ENCODE measurements at places on chromosomes 13 and 19.

GRCh38 chr13:99307247-99307646 is at the start of gene GPR183:
TSS of gene GPR183 (minus strand) at chr13:99307399. CDS start at chr13:99296145, 11,254 bp downstream.
- DNase-seq: no peak

DNA sequence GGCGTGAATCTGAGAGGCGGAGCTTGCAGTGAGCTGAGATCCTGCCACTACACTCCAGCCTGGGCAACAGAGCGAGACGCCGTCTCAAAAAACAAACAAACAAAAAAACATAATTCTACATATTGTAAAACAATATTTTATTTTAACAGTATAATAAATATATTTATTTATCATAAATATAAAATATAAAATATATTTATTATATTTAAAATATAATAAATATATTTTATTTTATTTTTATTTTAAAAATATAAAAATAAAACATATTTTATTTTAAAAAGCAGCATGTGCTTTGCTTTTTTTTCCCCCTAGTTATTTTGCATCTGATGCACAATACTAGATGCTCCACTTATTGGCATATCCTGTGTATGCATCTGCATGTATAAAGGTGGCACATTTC is 1634.6 kb upstream of the PCDH20 start:
- no peak for DNase-seq

GRCh38 chr13:50826035-50826434 is 17.5 kb downstream of the DLEU7 start:
- no peak for DNase-seq

DNA sequence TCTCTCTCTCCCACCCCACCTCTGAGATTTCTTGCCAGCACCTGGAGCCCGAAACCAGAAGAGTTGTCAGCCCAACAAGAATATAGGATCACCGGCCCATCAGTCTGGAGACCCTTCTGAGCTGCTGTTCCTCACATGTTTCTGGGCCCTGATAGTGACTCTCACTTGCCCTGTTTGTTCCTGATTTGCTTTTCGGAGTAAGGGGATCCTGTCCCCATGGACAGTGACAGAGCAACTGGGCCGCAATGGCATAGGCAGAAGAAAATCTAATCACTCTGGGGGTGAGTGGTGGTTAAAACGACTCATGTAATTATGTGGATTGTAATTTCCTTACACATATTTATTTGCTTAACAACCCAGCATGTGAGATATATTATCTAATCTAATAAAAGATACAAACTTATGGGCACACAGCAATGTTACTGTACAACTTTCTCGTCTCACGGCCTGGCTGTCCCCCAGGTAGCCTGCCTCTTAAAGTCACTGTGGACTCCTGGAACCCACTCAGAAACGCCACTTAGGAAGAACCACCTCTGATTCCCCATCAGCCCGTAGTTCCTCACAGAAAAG is 663 bp upstream of the SMAD9 start:
- no peak for DNase-seq

GRCh38 chr13:75919660-75920199 is 283.6 kb downstream of the LMO7 start:
- no peak for DNase-seq

DNA sequence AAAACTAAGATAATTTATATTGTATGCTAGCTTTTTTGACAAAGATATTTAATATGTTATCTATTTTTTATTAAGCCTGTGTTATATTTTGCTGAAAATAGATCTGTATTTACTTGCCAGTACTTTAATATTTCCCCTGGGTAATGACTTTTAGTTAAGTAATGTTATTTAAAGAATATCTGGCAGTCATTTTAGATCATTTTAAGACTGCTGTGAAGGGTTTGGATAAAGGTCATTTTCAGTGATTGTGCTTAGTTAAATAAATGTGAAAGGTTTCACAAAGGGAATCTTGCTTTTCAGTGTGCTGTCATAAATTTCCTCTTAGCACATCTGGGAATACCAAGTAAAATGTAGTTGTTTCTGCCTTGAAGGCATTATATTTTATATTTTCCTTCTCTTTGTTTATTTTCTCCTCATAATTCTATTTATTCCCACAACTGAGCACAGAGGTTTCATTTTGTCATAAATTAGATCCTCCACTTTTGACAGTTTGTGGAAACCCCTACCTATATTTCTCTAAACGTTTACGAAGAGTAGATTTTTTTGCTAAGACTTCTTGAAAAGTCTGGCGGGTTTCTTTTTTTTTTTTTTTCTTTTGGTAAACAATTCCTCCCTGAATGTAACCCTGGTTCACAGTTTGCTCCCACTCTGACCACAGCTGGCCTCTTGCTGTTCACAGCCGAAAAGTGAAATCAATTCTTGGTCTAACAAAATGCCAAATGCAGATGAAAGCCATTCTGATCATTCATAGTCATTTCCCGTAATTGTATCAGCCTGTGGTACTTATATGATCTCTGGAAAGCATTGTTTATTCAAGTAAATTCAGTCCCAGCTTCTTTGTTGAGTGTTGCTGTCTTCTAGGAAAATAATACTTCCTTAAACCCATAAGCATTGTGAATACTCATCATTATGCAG is 87.8 kb downstream of the MAB21L1 start:
- DNase-seq: no peak

Measured in NCI-H1417 treated with DMSO at 0.1 percent for 48 hours (cell line).